ENCODE measurements at places on chromosomes 2 and 18. TPM values are rescaled to one million over a fixed set of nuclear protein-coding genes. Genes with fewer than 3 reads are reported as not detected.

- H3K4me3 ChIP-seq = no peak overlapping the region
- H3K4me1 ChIP-seq = no peaks in the 10 kb centered on the region
- H3K27ac ChIP-seq = no peak overlapping the region
- no peaks in the 10 kb centered on the region for H3K27me3 ChIP-seq
- DNase-seq = no peak
- H3K36me3 ChIP-seq = no peaks in the 10 kb centered on the region
Measured at GRCh38 chr2:1068241-1068640, 117.6 kb downstream of the SNTG2 start.

DNA sequence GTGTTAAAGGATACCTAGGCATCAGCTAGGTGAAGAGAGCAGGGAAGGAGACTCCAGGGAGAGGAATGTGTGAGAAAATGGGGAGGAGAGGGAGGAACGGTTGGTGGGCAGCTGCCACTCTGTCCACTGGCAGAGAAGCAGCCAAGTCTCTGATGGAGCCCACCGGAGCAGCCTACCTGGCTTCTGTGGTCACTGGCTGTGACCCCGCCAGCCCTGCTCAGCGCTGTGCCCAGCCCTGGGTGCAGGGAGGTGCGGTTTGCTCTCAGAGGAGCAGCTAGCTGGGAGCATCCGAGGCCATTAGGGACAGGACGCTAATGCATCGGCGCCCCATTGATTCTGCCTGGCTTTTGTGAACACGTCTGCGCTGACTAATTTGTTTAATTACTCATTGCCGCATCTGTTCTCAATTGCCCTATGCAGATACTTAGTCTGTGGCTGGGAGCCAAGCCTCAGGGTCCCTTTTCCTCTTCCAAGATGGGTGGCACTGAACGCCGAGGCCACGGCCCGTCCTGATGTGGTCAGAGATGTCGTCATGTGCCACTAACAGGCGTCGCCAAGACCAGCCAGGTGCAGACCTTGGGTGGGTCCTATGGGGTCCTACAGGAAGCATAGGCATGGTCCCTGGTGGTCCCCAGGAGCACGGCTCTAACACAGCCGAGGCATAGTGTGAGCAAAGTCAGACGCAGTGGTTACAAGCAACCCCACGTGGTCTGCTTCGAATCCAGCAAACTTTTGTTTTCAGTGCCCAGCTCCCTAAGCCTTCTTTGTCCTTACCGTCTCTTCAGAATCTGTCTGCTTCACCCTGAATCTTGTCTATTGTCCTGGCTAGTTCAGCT lies 82.0 kb downstream of the RRM2 start:
- H3K4me1 ChIP-seq = peaks cover 4% of the 10 kb centered on the region
- no peak overlapping the region for H3K4me3 ChIP-seq

The EGR4 gene
- not detected for total RNA-seq

The UGT1A6 gene
- 3.3 TPM for total RNA-seq

The GAREM2 gene
- 0.49 TPM for total RNA-seq

The COL5A2 gene
- 22.5 TPM for total RNA-seq

The C2orf92 gene
- total RNA-seq = 36.0 TPM

The ERFE gene
- total RNA-seq = 5.9 TPM

The PARD6G gene
- 33.3 TPM for total RNA-seq

DNA sequence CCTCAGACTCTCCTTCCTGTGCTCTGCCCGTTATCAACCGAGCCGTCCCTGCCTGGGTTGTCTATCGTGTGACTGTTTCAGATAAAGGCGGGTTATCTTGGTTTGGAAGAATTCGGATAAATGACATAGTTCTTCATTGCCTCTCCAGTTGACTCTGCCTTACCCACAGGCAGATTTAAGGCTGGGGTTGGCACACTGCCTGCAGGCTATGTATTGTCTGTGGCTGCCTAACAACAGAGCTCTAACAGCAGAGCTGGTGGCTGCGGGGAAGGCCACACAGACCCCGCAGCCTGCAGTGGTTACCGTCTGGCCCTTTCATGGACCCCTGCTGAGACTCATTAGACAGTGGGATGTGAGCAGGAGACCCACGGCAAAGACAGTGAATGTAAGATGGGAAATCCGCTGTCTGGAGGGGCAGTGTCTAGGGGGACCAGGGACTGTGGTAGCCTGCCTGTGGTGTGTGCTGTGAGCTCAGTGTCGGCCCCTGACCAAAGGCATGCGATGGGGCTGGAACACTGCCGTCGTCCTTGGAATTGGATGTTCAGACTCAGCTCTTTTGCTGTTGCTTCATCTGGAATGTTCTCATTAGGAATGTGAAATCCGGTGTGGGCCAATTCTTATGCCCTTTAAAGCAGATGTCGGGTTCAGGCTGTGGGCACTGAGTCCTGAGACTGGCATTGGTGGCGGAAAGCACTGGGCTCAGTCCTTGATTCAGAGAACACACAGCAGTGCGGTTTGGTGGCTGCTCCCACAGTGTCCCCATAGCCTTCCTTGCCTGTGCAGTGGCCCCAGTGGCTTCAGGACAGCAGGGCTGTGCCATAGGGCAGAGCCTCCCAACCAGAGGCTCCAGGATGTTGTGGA lies 44.5 kb downstream of the SH3RF3 start:
- H3K27ac ChIP-seq = peak overlapping the region; percentile 41
- H3K27me3 ChIP-seq = no peaks in the 10 kb centered on the region
- no peak overlapping the region for H3K4me3 ChIP-seq
- H3K4me1 ChIP-seq = peaks cover 26% of the 10 kb centered on the region
- H3K36me3 ChIP-seq = no peaks in the 10 kb centered on the region

The CCL20 gene
- not detected for total RNA-seq

The IER3IP1 gene
- 14.8 TPM for total RNA-seq

The IL1RL2 gene
- 2.2 TPM for total RNA-seq

DNA sequence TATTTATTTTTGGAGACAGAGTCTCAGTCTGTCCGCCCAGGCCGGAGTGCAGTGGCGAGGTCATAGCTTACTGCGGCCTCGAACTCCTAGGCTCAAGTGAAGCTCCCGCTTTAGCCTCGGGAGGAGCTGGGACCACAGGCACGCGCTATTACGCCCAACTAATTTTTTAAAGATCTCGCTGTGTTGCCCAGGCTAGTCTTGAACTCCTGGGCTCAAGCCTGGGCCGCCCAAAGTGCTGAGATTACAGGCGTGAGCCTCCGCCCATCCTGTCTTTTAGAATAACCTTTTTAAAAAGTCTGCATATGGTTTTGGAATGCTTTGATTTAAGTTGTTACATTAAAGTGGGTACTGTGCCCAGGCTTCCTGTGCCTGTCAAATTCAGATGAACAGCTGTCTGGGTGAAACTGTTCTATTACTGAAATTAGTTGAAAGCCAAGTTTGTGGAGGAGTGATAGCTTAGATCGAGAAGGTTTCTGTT lies 944 bp downstream of the RAB3GAP1 start:
- H3K27ac ChIP-seq = no peak overlapping the region
- H3K4me1 ChIP-seq = peaks cover 22% of the 10 kb centered on the region
- no peak for DNase-seq
- peak overlapping the region; percentile 61 for H3K4me3 ChIP-seq
- H3K27me3 ChIP-seq = no peaks in the 10 kb centered on the region
- no peaks in the 10 kb centered on the region for H3K36me3 ChIP-seq

DNA sequence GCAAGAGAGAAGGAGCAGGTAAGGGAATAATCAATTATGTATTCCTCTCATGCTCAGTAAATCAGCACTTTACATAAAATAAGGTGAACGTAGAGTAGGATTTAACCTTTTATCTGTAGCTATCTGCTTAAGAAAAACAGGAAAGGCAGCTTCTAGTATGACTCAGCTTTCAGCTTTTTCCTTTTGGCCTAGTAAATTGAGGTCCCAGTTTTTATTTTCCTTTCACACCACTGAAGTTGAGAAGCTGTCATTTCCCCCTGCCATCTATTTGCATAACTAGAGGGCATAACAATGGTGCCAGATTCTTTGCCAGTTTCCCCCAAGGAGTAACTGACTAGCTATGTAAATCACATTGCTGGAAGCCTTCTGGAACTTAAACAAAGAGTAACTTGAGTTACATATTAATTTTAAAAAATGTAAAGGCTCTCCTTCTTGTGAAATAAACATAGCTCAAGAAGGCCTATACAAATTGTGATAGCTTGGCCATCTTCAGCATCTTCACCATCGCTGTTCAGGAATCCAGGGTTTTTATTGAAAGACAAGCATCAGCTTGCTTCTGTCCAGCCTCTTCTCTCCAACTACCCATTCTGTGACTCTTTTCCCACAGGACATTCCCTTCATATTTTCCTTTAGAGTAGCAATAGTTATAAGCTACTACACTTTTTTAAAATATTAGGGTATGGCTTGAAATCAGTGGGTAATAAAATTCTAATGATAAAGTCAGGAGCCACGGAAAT lies 97.0 kb downstream of the KYNU start:
- no peaks in the 10 kb centered on the region for H3K27me3 ChIP-seq
- H3K4me1 ChIP-seq = no peaks in the 10 kb centered on the region
- H3K4me3 ChIP-seq = no peak overlapping the region
- H3K36me3 ChIP-seq = no peaks in the 10 kb centered on the region
- H3K27ac ChIP-seq = no peak overlapping the region

- H3K4me3 ChIP-seq = no peak overlapping the region
- DNase-seq = no peak
- H3K27me3 ChIP-seq = no peaks in the 10 kb centered on the region
- H3K4me1 ChIP-seq = no peaks in the 10 kb centered on the region
- no peak overlapping the region for H3K27ac ChIP-seq
- H3K36me3 ChIP-seq = no peaks in the 10 kb centered on the region
Measured at GRCh38 chr2:80560326-80560725, 255.8 kb upstream of the LRRTM1 start.

GRCh38 chr2:101473911-101474701 lies 806 bp downstream of the RFX8 start:
- H3K4me3 ChIP-seq = peak overlapping the region; percentile 52
- DNase-seq = peak; percentile 15
- no peaks in the 10 kb centered on the region for H3K36me3 ChIP-seq
- H3K4me1 ChIP-seq = no peaks in the 10 kb centered on the region

- H3K36me3 ChIP-seq = peaks cover 19% of the 10 kb centered on the region
- DNase-seq = no peak
- no peak overlapping the region for H3K27ac ChIP-seq
- no peaks in the 10 kb centered on the region for H3K27me3 ChIP-seq
- no peak overlapping the region for H3K4me3 ChIP-seq
Measured at GRCh38 chr2:241491549-241492173, 16.7 kb downstream of the STK25 start.

The MAL gene
- 10.5 TPM for total RNA-seq

The SGPP2 gene
- total RNA-seq = 48.9 TPM

The ALPP gene
- total RNA-seq = not detected

The ADRA2B gene
- total RNA-seq = 0.13 TPM

GRCh38 chr2:234022424-234022823 lies 28.1 kb upstream of the SPP2 start:
- no peaks in the 10 kb centered on the region for H3K36me3 ChIP-seq
- no peak overlapping the region for H3K4me3 ChIP-seq
- H3K27me3 ChIP-seq = no peaks in the 10 kb centered on the region
- H3K4me1 ChIP-seq = no peaks in the 10 kb centered on the region
- DNase-seq = no peak

- no peak overlapping the region for H3K4me3 ChIP-seq
- no peaks in the 10 kb centered on the region for H3K27me3 ChIP-seq
- no peaks in the 10 kb centered on the region for H3K36me3 ChIP-seq
- DNase-seq = no peak
Measured at GRCh38 chr2:143877056-143877455, 642.9 kb downstream of the ZEB2 start.

DNA sequence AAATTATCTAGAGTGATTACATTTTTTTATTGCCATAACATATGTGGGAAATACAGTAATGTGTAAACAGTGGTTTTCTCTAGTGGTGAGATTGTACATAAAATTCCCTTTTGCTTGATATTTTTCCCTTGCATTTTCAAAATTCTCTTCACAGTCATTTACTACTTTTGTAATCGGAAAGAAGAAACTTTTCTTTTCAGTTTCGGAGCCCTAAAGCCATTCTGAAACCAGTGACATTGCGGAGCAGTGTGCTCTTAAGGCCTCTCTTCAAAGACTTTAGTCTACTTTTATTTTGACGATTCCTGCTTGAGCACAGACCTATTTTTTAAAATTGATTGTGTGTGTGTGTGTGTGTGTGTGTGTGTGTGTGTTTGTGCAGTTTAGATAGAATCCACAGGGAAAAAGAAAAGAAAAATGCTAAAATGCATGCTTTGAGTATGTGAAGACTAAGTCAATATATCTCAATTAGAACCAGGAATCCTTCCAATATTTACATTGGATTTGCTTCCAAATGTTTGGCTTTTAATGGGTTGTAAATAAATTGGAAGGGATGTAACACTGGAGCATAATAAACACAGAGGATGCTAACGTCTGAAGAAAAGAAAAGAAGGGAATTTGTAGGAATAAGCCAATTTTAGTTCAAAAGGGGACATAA lies 357.4 kb downstream of the RND3 start:
- no peaks in the 10 kb centered on the region for H3K4me1 ChIP-seq
- H3K36me3 ChIP-seq = no peaks in the 10 kb centered on the region
- no peaks in the 10 kb centered on the region for H3K27me3 ChIP-seq
- H3K27ac ChIP-seq = no peak overlapping the region

DNA sequence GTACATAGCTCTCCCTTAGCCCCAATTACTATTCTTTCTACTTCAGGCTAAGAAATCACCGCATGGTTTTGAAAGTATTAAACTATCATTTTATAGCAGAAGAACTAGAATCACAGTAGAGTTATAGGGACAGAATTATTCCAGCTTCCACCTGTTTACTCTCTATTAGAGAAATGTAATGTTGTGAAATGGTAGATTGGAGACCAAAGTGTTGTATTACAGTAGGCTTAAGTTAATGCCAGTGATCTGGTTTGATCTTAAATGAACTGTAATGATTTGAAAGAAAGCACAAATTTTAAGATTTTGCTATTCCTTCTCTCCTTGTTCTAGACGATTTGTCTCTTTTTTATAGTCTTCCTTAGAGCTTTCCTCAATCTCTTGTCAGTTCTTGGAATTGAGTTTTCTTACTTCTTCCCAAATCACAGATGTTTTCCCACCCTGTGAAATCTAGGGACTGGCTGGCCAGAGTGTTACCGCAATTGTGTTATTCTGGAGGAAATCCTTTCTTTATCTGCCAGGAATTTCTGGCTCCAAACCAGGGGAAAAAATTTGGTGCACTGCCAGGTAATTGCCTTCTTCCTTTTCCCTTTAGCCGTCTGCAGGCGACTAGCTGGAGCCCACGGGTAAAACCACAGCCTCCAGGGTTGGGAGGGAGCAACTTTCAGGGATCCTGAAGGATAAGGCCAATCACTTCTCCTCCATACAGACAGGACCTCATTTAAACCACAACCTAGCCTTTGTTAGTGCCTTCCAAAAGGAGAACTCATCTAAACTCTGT lies 51.7 kb downstream of the NOP58 start:
- H3K27ac ChIP-seq = no peak overlapping the region
- H3K36me3 ChIP-seq = no peaks in the 10 kb centered on the region
- peaks cover 6% of the 10 kb centered on the region for H3K4me1 ChIP-seq
- H3K27me3 ChIP-seq = no peaks in the 10 kb centered on the region
- peak; percentile 78 for DNase-seq

The SNORC gene
- total RNA-seq = 0.79 TPM

The LYPD6B gene
- total RNA-seq = not detected

All from thyroid gland (tissue), 4 donors.